HS-27A (cell line): ENCODE measurements at places on chromosomes 11 and 22.

DNA sequence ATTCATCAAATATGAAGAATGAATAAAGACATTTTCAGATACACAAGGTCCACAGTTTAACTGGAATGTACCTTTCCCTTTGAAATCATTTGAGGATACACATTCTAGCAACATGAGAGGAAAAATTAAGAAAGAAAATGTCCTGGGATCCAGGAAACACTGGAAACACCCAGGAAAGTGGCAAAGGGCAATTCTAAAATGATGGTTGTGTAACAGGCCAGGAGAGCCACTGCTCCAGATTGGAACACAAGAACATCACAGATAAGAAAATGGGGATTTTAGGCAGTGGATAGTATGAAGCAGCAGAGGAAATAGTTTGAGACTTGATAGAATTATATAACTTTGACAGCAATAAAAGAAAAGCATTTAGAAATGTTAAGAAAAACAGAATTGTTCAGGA lies 56.1 kb upstream of the GRIK4 start:
- DNase-seq, result no peak

DNA sequence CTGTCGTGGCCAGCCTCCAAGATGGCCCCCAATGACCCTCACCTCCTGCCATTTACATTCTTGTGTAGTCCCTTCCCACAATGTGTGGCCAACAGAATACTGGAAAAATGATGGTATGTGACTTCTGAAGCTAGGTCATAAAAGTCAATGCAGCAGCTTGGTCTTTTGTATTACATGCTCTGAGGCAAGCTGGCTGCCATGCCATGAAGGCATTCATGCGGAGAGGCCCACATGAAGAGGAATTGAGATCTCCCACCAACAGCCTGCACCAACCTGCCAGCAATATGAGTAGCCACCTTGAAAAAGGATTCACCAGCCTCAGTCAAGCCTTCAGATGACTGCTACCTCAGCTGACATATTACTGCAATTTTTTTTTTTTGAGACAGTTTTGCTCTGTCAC lies 4.6 kb downstream of the MRTFA start:
- no peak for DNase-seq

DNA sequence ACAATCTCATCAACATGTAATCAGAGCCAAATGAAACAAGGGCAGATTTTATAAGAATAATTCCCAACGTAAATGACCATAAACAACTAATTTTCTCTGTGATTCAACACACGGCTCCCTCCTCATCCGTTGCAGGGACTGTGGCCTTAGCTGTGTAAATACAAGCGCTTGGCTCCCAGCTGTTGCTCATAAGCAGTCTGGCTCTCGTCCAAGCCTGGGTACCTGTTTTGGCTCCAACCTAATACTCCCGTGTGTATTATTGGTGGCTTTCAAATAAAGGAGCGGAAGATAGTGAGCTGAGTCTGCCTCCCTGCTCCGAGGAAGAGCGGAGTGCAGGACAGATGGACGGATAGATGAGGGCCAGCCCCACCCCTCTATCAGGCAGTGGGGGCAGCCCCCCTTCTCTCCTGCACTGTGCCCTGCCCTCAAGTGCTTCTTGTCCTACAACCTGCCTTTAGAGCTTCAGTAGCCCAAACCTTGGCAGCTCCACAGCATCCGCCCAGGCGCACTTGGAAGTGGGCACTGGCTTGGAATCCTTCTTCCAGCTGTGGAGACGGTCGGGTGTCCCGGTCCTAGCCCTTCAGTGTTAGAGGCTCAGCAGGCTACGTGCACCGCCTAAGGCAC lies 670.9 kb downstream of the BRD1 start:
- no peak for DNase-seq

- DNase-seq, result no peak
Measured at GRCh38 chr22:23223569-23224317, 43.4 kb downstream of the BCR start.

GRCh38 chr11:95739108-95739938 lies 50.3 kb downstream of the FAM76B start:
- no peak for DNase-seq

DNA sequence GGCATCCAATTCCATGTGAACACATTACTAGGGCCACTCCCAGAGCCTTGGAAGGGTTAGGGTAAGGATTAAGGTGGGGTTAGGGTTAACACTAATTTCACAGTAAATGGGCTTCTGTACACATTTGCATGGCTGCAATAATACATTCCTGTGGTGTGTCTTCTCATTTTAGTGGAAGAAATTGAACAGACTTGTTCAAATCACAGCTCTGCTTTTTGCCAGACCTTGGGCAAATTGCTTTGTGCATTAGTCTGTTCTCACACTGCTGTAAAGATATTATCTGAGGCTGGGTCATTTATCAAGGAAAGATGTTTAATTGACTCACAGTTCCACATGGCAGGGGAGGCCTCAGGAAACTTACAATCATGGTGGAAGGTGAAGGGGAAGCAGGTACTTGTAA lies 45.4 kb upstream of the RCN1 start:
- DNase-seq, result no peak

DNA sequence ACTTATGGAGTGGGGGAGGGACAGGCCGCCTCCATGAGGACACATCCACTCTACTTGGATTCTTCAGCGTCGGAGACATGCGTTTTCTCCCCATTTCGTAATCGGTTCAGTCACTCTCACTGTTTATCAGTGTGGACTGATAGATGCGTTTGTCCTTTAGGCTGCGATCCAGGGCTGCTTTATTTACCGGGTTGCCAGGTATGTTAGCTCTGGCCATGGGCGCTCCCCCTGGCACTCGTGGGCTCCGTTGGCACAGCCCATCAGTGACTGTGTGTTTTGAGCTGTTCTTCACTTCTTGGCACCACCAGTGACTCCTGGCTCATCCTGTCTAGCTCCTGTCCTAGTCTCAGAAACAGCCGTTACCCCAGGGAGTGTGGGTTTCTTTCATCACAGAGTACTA lies 1203.3 kb downstream of the BRD1 start:
- DNase-seq, result no peak

GRCh38 chr11:125193416-125193726 lies 28.8 kb downstream of the PKNOX2 start:
- no peak for DNase-seq

DNA sequence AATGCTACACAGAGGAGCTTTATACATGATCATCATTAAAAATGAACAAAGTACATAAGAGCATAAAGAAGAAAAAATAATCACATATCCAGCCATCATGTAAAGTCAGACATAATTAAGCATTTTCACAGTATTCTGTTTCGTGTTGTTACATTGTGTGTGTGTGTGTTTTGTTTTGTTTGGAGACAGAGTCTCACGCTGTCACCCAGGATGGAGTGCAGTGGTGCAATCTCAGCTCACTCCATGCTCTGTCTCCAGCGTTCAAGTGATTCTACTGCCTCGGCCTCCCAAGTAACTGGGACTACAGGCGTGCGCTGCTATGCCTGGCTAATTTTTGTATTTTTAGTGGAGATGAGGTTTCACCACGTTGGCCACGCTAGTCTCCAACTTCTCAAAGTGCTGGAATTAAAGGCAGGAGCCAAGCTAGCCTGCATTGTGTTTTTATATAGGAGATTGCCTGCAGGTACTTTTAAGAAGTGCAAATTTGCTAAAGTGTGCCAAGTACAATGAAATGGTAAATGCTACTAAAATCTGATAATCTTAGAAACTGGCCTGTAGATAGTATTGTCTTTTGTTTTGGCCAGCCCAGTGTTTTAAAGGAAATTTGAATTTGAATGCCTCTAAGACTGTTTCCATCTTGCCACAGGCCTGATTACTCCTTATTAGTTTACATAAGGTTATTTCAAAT lies 7.8 kb downstream of the CTSC start:
- no peak for DNase-seq

DNA sequence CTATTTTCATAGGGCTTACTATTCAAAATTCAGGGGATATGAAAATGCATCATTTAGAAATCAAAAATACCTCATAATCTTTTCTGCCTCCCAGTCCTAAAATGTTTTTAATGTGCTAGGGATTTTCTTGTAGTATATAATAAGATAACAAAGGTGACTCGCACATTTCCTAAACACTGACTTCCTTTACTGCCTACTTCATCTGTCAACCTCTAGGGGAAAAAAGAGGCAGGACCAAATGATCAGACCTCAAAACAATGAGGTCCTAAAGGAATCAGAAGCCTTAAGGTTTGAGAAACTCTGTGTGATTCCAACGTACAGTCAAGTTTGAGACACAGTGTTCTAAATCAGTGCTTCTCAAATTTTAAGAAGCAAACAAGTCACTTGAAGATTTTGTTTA lies 56.1 kb upstream of the POU2AF2 start:
- DNase-seq, result no peak

DNA sequence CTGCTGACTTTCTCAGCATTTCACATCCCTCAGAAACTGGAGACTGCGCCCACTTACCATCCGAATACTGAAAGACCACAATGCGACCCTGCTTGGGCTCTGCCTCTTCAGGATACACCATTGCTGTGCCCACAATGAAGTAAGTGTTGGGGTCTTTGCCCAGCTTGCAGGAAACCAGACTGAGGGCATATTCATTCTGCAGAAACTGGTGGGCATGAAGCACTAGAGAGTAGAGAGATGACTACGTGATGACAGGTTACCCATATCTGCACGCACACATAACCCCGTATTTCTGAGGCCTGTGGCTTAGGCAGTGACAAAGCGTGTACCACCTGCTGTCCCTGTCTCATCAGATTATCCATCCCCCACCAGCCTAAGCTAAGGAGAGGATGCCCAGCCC lies 14.6 kb upstream of the VWCE start:
- no peak for DNase-seq

DNA sequence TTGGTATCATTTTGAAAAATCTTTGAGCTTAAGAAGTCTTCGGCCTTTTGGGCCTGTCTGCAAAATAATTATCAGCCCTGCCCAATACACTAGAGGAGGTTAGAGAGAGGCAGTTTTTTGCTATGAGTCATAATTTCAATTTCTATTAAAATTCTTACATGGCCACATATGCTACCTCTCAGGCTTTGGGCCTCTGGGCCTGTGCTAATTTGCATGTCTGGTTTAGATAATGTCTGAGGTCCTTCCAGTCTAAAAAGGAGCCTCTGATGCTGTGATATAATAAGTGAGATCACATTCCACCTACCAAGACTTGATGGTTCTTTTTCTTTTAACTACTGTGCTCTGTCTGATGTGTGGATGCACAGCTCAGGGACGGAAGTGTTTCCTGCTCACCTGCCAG lies 70.8 kb downstream of the KCNJ1 start:
- no peak for DNase-seq

DNA sequence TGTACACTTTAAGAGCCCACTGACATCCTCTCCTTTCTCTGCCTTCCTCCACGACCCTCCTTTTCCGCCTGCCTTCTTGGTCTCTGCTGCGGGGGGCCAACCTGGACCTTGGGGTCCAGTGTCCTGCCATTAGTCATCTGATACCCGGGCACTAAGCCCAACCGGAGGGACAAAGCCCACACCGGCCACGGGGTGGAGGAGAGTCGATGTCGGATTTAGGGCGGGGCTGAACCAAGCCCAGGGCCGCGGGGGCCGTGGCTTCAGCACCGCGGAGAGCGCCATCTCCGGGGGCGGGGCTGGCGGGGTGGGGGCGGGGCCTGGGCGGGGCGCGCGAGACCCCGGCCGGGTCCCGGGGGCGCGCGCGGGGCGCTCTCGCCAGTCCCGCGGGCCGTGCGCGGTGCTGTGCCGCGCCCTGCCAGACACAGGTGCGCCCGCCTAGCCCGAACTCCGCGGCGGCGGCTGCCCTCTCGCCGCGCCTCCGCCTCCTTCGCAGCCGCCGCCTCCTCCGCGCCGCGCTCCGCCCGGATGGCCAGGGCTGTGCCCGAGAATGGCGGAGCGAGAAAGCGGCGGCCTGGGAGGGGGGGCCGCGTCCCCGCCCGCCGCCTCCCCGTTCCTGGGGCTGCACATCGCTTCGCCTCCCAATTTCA lies at the start of gene MAPK8IP1:
TSS of gene MAPK8IP1 (plus strand) at position 378 of the 647 bp plus-strand sequence. CDS start at position 548, 170 bp downstream.
- no peak for DNase-seq

DNA sequence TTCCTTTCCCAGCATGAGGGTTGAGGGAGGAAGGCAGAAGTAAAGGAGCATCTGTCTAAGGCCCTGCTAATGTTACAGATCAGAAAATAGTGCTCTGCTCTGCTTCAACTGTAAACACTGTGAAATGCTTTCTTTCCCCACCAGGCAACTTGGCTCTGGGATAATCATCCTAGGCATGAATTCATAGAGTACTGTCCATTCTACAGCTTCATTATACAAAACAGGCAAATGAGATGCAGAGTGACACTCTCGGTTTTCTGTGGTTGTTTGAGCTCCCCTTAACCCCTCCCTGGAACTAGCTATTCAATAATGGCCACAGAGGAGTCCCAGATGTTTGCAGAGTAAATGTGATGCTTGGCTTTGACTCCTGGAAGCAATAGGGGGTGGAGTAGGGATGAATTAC lies 184.3 kb upstream of the CTSC start:
- DNase-seq, result no peak

DNA sequence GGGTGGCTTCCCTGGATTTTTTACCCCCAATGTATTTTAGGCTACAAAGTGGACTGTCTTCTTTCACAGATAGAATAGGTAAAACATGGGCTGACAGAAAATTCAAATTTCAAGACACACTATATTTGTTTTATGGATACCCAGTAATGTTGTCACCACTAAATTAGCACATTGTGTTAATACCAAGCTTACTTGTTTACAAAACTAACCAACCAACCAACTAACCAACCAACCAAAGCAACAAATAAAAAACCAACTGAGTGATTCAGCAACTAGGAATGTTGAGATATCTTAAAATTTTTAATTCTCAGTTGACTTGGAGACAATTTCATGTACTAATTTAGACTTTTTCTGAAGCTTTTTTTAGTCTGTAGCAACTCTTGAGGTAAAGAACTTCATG lies 69.3 kb upstream of the CTSC start:
- no peak for DNase-seq

- DNase-seq, result peak; percentile 72
Measured at GRCh38 chr22:31753634-31754501, at the start of gene DEPDC5. TSS of gene DEPDC5 (plus strand) at chr22:31754019. CDS start at chr22:31754922, 903 bp downstream.

GRCh38 chr11:72617080-72617762 lies 57.0 kb downstream of the PDE2A start:
- DNase-seq, result no peak

DNA sequence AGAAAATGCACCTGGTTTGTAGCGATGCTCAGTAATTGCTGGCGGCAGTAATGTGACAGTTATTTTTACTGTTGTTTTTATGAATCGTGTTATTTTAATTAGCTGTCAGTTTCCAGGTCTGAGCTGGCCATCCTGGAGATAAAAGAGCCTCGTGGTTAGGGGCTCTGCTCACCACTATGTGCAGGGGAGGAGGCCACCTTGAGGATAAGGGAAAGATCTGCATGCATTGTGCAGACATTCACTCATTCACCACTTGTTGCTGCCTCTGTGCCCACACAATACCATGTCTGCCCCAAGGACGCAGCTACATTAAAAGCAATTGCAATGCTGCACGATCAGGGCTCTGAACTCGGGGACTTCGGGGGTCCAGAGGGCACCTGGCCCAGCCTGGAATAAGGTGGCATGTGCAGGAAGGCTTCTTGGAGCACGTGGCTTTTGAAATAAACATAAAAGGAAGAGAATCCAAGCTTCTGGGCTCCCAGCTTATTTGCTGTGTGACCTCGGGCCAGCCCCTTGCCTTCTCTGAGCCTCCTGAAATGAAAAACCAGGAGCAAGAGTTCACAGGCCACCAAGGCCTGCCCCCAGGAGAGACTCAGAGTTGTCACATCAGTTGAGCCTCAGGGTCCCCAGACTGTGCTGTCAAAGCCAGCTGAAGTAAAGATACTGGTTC lies 44.7 kb upstream of the SHISAL1 start:
- no peak for DNase-seq
